Activated naive CD8-positive, alpha-beta T cell treated with anti-CD3 and anti-CD28 coated beads, Interleukin-2, amount 50 U/mL, for 24 hours (primary cell): ENCODE measurements at places on chromosomes 6 and 20.

GRCh38 chr6:144007478-144008119, 460 bp downstream of the PLAGL1 start:
- peak overlapping the region; percentile 52 for H3K27ac ChIP-seq
- peaks cover 15% of the 10 kb centered on the region for H3K27me3 ChIP-seq
- H3K4me1 ChIP-seq = peaks cover 17% of the 10 kb centered on the region

- H3K36me3 ChIP-seq = no peaks in the 10 kb centered on the region
- no peak overlapping the region for H3K27ac ChIP-seq
- no peak for DNase-seq
- no peak overlapping the region for H3K4me3 ChIP-seq
- H3K27me3 ChIP-seq = peaks cover 32% of the 10 kb centered on the region
Observed at GRCh38 chr20:51275181-51275580, 252.3 kb upstream of the KCNG1 start.

- no peak for DNase-seq
- H3K4me3 ChIP-seq = peak overlapping the region; percentile 68
- peaks cover 45% of the 10 kb centered on the region for H3K4me1 ChIP-seq
- no peak overlapping the region for H3K27ac ChIP-seq
Observed at GRCh38 chr6:13274707-13275434, 53.5 kb downstream of the TBC1D7 start.

DNA sequence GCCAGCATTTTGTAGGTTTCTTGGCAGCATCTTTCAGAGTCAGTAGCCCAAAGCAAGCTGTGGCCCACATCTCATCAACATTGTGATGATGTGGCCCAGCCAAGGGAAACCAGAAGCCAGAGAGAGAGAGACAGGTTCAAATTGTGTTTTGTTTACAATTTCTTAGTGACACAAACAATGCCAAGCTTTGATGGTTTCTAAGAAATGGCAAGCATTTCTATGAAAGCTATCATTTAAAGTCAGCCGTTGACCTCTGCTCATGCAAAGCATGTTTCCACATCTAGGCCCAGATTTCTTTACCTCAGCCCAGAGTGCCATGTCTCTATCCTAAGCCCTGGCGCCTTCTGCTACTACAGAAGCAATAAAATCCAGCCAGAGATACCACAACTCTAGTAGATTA, 32.9 kb downstream of the GCM1 start:
- H3K27me3 ChIP-seq = no peaks in the 10 kb centered on the region
- H3K27ac ChIP-seq = no peak overlapping the region
- no peak overlapping the region for H3K4me3 ChIP-seq
- H3K36me3 ChIP-seq = no peaks in the 10 kb centered on the region
- DNase-seq = no peak

DNA sequence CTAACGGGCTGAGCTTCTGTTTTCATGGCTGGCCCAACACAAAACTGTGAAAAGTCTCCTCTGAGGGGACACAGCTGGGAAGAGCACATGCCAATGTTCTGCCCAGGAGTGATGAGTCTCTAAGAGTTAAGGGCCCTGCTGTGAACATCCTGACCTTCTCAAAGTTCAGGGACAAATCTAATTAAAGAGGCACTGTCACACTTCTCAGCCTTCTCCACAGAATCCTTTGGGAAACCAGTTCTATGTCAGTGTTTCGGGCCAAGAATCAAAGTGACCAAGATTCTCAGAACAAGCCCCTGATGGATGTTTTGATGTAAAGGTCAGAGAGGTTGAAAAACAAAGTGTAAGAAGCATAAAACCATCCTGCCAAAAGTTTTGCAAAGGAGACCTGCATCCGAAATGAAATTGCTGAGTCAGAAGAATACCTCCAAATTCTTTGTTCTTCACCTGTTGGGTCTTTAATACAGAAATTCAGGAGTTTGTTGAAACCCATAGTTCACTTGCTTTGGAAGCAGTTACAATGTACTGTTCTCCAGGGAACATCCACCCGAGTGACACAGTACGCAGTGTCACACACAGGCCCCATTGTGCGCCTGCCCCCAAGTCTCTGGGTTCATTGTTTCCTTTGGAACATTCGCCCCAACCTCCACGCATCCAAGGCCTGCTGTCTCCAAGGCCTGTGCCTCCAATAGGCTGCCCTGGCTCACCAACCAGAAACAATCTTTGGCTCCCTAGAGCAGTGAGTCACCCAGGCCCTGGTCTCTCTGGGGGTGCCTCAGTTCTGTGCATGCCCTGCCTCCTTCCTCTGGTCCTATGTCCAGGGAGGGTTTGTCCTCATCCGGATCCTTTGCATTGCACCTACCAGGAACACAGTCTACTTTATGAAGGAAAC, 65.5 kb upstream of the QKI start:
- no peaks in the 10 kb centered on the region for H3K36me3 ChIP-seq
- no peak for DNase-seq
- no peaks in the 10 kb centered on the region for H3K27me3 ChIP-seq

DNA sequence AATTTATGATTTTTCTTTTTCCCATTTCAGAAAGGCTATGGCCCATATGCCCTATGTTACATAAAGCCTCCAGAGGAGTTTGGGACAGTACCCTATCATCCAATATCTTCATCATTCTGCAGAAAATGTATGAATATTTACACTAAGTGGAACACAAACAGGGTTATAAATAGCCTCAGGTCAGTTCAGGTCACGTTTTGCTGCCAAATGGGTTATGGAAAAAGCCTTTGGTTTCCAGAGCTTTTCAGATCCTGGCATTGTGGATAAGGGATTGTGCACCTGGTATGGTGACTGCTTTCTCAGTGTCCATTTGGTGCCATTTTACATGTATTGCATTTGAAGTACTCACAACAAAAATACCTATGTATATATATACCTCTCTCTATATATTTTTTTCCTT, 29.4 kb downstream of the UTRN start:
- no peak overlapping the region for H3K4me3 ChIP-seq
- DNase-seq = no peak
- H3K27ac ChIP-seq = no peak overlapping the region
- no peaks in the 10 kb centered on the region for H3K27me3 ChIP-seq
- H3K36me3 ChIP-seq = no peaks in the 10 kb centered on the region

- no peak overlapping the region for H3K4me3 ChIP-seq
- no peaks in the 10 kb centered on the region for H3K36me3 ChIP-seq
- no peak for DNase-seq
- H3K4me1 ChIP-seq = no peaks in the 10 kb centered on the region
- H3K27ac ChIP-seq = no peak overlapping the region
Observed at GRCh38 chr6:71675386-71675785, 211.0 kb upstream of the RIMS1 start.

DNA sequence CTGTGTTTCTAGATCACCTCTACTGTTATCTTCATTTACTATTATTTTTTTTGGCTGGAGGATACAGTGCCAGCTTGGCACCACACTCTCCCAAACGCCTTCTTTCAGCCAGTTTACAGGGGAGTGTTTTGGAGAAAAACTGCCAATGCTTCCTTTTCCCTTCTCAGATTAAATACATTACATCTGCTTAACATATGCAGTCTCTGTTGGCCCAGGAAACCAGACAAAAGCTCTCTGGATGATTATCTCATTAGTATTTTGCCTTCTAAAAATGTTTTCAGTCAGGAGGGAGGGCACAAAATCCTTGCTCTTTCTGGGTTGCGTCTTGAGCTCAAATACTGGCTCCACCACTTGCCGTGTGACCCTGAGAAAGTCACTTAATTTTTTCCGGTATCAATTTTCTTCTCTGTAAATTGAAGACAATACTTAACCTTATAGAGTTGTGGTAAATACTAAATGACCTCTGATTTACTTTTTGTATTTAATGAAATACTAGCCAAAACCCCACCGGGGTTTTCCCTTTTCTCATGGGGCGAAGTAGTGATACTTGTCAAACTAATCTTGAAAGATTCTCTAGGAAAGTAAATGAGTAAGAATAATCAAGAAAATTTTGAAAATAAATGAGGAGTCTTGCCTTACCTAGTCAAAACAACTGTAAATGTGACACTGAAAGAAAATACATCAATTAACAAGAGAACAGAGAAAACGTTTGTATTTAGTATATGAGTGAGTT, 146.2 kb downstream of the MMS22L start:
- H3K27me3 ChIP-seq = no peaks in the 10 kb centered on the region
- H3K36me3 ChIP-seq = no peaks in the 10 kb centered on the region
- no peak overlapping the region for H3K4me3 ChIP-seq
- no peak for DNase-seq
- H3K27ac ChIP-seq = no peak overlapping the region

GRCh38 chr20:50750145-50750671, 18.8 kb downstream of the PARD6B start:
- no peak overlapping the region for H3K4me3 ChIP-seq
- no peaks in the 10 kb centered on the region for H3K27me3 ChIP-seq
- no peaks in the 10 kb centered on the region for H3K36me3 ChIP-seq
- peaks cover 18% of the 10 kb centered on the region for H3K4me1 ChIP-seq
- DNase-seq = no peak

DNA sequence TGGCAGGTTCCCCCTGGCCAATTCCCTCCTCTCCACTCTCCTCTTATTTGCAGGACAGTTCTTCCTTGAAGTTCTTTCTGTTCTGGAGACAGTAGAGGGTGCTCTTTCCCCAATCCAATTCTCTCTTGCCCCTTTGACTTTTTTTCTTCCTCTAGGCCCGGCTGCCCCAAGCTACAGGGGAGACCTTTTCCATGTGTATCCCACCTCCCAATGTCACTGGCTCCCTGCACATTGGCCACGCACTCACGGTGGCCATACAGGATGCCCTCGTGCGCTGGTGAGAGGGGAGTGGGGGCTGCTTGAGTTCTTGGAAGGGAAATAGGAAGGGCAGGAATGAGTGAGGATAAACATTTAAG, 1.5 kb downstream of the VARS2 start:
- no peaks in the 10 kb centered on the region for H3K27me3 ChIP-seq
- H3K4me1 ChIP-seq = peaks cover 29% of the 10 kb centered on the region
- H3K4me3 ChIP-seq = peak overlapping the region; percentile 98
- peak overlapping the region; percentile 68 for H3K27ac ChIP-seq

GRCh38 chr6:136465766-136466303, 84.4 kb downstream of the MAP7 start:
- peaks cover 7% of the 10 kb centered on the region for H3K4me1 ChIP-seq
- H3K27me3 ChIP-seq = peaks cover 9% of the 10 kb centered on the region
- H3K36me3 ChIP-seq = no peaks in the 10 kb centered on the region
- no peak for DNase-seq

DNA sequence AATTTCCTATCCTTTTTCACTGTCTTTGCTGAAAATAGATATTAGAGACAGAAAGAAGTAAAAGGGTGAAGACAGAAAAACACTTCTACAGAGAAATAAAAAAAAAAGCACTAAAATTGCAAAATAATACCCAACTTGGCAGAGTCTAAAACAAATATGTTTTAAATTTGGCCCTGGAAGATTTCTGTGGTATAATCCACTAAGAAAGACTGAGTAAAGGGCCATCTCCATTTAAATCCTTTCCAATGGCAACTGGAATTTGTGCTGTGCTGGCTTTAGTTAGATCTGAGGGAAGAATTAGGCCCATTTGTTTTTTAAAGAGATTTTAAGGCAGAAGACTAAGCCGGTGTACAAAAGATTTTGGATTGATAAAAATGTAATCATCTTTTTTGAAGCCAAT, 321.2 kb downstream of the GJA1 start:
- no peaks in the 10 kb centered on the region for H3K27me3 ChIP-seq
- no peaks in the 10 kb centered on the region for H3K36me3 ChIP-seq
- H3K27ac ChIP-seq = no peak overlapping the region
- no peak overlapping the region for H3K4me3 ChIP-seq
- H3K4me1 ChIP-seq = no peaks in the 10 kb centered on the region

DNA sequence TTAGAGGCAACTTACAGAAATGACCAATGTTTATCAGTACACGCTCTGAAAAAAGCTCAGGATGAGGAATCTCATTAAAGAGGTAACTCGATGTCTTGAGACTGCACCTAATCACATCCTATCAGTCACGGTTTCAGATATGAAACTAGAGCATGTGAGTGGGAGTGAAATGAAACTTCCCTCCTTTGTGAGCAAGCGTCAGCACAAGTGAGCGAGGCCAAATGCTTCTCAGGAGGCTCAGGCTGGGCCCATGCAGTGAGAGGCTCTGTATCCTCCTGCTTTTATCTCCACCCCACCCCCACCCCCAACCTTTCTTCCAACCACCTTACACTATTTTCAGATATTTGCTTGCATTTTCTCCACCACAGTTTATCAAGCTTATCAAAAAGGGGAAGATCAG, 140.8 kb upstream of the RIMS1 start:
- no peak for DNase-seq
- no peaks in the 10 kb centered on the region for H3K4me1 ChIP-seq

DNA sequence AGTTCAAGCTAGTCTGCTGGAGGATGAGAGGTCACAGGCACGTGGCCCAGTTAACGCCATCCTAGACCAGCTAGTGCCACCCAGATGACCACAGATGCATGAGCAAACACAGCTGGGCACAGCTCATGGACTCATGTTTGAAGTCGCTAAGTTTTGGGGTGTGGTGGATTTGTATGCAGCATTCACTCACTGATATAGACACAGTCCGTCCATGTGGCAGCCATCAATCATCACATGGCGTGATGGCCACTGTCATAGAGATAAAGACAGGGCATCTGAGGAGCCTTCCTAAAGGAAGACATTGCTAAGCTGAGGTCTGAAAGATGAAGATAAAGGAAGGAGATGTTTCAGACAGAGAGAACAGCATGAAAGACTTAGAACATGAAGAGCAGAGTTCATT, 154.4 kb upstream of the JAG1 start:
- no peak overlapping the region for H3K27ac ChIP-seq
- H3K36me3 ChIP-seq = no peaks in the 10 kb centered on the region
- no peak for DNase-seq

GRCh38 chr6:15207923-15208322, 37.9 kb upstream of the JARID2 start:
- no peaks in the 10 kb centered on the region for H3K36me3 ChIP-seq
- no peaks in the 10 kb centered on the region for H3K27me3 ChIP-seq
- H3K4me1 ChIP-seq = peaks cover 13% of the 10 kb centered on the region

GRCh38 chr6:107666084-107666980, 157.8 kb downstream of the SCML4 start:
- H3K4me1 ChIP-seq = peaks cover 21% of the 10 kb centered on the region
- no peak for DNase-seq
- no peak overlapping the region for H3K27ac ChIP-seq
- H3K36me3 ChIP-seq = no peaks in the 10 kb centered on the region
